Heart left ventricle (tissue), 16 donors: ENCODE measurements at places on chromosomes 7 and 10. TPM values are rescaled to one million over a fixed set of nuclear protein-coding genes. Genes with fewer than 3 reads are reported as not detected.

GRM3 gene
- total RNA-seq = not detected

GIMAP6 gene
- total RNA-seq = 22.6 TPM

HSPB1 gene
- total RNA-seq = 1,603 TPM

SYT15B gene
- total RNA-seq = 2.0 TPM

GRCh38 chr10:84101042-84101441, 38.3 kb upstream of the GHITM start:
- no peak for DNase-seq

GRCh38 chr10:110078317-110078716, 70.5 kb downstream of the ADD3 start:
- DNase-seq = no peak

DNA sequence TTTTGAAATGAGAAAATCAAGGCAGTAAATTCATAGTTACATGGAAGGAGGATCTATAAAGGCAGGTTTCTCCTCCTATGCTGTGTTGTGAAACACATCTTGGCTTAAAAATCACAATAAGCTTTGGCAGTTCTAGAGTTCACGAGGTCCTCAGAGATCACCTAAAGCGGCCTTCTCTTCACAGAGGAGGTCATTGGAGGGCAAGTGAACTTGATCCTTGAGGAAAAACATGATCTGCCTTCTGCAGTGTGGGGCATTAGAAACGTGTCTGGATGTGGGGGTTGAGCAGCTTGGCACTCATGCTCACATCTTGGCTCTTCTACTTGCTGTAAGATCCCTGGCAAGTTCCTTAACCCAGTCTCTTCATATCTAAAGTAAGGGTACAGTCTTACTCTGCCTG, 96.1 kb upstream of the BMPER start:
- DNase-seq = no peak

DNA sequence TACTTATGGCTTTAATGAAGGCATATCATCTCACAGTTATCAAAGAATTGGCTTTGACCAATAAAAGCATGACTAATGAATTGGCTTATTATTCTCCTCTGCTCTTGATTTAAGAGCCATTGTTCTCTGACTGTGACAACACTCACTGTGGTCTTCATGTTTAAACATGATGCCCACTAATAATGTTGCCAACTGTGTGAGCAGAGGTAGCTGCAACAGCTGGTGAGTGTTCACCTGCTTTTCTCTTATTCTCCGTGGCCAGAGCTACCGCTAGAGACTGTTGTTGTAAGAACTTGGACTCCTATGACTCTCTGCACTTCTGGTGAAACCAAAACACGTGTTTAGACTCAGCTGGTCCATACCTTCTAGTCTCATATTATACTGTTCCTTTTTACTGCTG, 335.9 kb downstream of the XPNPEP1 start:
- DNase-seq = no peak

- no peak for DNase-seq
Observed at GRCh38 chr10:50398381-50398780, 147.1 kb upstream of the ASAH2 start.

GRCh38 chr10:3830946-3831345, 45.9 kb upstream of the KLF6 start:
- no peak for DNase-seq

- no peak for DNase-seq
Observed at GRCh38 chr7:144884896-144885295, 49.0 kb upstream of the TPK1 start.

- no peak for DNase-seq
Observed at GRCh38 chr10:102444851-102445250, 6.5 kb downstream of the C10orf95 start.

DNA sequence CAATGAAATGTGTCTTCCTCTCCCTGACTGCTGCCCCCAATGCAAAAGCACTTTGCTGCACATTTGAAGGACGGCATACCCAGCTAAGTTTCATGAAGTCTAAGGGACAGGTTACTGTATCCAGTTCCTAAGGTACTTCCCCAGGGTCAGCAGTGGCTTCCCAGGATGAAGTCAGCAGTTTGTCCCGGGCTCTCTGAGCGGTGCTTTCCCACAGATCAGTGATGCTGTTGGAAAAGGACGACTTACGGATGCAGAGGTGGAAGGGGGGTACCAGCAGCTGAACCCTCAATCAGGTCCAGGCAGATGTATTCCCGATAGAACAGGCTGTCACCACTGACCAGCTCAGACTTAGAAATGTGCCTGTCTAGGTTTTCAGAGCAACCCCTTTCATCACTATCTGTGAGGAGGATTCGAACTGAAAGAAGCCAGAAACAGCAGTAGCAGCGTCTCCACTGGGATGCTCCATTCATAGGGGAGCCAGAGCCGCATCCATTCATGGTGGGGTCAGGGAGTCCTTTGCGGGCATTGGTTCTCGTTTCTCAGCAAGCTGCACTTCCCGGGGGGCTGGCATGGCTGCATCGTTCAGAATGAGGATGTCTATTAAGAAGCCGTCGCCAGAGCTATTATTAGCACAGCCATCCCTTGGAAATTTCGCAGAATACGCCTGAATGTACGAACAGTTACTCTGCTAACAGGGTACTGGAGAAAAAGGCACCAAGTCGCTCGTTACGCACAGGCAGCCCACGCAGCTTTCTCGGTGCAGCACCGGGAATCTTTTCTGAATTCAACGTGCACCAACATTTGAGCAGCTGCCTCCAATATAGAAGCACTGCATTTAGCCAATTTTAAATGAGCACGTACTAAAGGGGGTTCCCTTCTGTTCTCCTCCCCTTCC, 303.7 kb downstream of the PRPF18 start:
- peak; percentile 48 for DNase-seq
